Stimulated activated CD4-positive, alpha-beta T cell treated with anti-CD3 and anti-CD28 coated beads, Interleukin-4, amount 100 ng/mL, for 24 hours (primary cell): ENCODE measurements at places on chromosomes 5 and 9.

DNA sequence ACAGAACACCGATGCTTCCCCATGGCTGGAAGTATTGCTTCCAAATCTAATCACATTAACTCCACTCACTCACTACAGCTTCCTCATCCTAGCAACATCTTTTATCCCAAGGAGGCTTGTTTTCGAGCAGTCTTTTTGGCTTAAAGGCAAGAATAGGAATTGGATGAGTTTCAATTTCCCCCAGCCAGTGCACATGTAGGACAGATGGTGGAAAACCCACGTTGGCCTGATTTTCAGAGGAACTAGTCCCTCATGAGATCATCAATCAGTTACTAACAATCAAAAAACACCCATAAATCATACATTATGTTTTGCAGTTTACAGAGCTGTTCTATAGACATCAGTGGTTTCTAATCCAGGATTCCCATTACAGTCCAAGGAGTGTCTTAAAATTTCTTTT, 48.5 kb upstream of the AGXT2 start:
- DNase-seq, result no peak

DNA sequence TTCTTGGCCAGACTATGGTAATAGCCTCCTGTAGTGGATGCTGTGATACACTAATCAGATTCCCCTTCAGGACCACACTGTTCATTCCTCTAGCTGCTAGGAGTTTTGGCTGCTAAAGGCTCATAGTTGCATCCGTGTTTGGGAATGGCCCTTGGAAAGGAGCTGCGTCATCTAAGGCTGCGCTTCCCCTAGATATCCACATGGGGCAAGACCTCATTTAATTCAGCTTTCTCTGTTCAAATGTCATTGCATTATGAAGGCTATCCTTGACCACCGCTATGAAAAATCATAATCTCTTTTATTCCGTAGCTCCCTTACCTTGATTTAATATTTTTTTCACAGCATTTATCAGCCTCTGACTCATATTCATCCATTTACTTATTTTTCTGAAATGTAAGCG, 258.3 kb upstream of the NR4A3 start:
- DNase-seq, result no peak

DNA sequence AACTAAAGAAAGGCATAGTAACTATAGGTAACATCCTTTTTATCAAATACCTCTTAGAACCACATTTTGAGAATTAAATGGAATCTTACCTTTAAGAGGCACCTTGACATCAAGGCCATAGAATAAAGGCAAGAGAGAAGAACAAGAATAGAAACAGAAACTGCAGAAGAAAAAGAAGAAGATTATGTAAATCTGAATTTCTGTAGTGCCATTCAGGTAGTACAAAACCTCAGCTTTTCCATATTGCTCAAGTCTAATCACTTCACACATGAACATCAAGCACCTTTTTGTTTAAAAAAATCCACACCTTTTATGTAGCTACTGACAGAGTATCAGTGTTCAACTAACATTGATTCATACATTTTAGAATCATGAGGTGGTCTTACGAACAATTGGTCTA, 91.8 kb upstream of the DPYSL3 start:
- no peak for DNase-seq

DNA sequence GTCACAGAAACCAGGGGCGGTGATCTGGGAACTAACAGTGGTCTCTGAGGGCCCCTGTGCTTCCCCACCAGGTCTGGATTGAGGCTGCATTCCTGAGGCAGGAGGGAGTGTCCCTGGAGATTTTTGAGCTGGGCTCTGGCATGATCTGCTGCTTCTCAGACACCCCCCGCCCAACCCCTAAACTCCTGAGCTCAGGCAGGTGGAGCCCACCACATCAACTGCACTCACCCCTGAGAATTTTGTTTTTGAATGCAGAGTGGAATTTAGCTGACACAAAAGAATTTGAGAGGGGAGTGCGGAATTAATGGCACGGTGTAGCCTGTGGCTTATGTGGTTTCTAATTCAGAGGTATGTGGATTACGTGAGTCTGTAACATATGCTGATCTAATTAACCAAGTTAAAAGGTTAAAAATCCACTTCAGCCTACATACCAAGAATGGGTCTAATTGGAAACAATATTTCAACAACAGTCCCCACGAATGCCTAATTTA, 23.9 kb upstream of the CTSL start:
- DNase-seq, result no peak

GRCh38 chr5:143674469-143674786, 137.5 kb upstream of the HMHB1 start:
- DNase-seq, result no peak

DNA sequence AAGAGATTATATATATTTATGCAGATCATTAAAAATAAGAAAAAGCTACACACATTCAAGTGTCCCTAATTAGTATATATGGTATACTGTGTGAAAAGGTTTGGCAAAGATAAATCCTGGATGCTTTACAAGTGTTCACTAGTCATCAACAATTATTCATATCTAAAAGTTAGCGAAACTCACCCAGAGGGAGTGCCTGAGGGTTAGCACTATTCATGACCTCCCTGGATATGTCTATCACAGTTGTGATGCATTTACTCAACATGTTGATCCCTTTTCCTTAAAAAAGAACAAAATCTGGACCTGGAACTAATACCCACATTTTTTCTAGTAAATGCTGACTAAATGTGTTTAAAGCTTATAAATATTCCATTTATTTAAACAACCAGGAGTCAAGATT, 273.0 kb upstream of the SMC2 start:
- DNase-seq, result no peak

- no peak for DNase-seq
These were observed 24.0 kb upstream of the EBF1 start for GRCh38 chr5:159123700-159124099.

DNA sequence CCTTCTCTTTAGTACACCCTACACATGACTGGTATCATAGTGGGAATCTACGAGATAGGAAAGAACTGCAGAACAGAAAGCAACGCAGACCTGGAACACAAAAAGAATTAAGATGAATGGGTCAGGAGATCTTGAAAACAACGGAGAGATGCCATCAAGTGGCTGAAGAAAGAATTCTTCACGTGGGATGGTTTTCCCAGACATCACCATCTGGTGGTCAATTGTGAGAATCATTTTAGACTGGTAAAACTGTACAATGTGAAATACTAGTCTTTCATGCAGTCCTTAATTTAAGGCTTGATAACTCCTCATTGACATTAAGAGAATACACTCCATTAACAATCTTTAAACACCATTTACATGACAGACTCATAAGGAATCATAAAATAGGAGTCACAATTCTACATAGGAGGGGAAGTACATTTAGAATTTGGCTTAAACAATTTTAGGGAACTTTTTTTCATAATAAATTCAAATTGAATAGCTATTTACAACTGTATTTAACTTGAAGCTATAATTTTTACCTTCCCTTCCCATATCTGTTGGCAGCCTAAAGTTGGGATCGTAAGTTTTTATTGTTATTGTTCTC, 128.4 kb upstream of the TRPM3 start:
- no peak for DNase-seq

- peak; percentile 35 for DNase-seq
These were observed 987 bp downstream of the FBXW5 start for GRCh38 chr9:136943291-136944211.

- DNase-seq, result no peak
These were observed 30.9 kb downstream of the ZFR start for GRCh38 chr5:32413466-32414263.

DNA sequence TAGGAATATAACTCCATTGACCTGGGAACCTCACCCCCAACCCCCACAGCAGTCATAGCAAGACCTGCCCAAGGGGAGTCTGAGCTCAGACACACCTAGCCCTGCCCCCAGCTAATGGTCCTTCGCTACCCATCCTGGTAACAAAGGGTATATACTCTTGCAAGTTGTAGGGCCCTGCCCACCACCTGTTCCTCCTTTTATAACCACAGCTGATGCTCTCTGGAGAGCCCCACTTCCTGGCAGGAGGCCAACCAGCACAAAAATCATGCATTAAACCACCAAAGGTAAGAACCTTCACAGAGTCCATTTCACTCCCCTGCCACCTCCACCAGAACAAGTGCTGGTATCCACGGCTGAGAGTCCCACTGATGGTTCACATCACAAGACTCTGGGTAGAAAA, 1195.3 kb upstream of the SEMA6A start:
- DNase-seq, result no peak

GRCh38 chr5:132479111-132479951, 11.2 kb downstream of the IRF1 start:
- no peak for DNase-seq

DNA sequence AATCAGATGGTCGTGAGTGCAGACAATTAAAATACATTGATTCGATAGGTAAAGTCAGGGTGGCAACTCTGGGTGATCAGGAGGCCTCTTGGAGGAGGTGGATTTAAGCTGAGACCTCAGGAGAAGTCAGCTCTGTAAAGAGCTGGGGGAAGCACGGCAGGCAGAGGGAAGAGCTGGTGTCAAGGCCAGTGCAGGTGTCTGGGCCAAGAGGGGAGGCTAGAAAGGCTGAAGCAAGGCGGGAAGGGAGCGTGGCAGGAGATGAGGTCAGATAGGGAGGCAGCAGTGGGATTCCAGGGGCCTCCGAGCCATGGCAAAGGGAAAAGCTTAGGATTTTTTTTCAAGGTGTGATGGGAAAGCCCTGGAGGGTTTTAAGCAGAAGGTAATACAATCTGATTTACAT, 178.7 kb downstream of the FSTL4 start:
- DNase-seq, result no peak

DNA sequence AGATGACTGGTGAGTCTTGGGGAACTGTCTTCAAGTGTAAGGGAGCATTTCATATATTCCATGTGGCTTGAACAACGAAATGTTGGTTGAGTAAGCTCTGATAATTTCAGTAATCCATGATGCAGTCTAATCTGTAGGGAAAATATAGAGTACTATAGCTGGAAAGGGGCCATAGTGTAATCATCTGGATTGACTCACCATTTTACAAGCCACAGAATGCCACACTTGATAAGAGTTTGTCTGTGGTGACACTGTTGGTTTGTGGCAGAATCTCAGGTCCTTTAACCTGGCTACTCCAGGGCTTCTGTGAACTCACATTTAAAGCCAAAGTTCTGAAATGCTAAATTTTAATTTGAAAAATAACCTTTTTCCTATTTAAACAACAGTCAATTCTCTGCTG, 16.3 kb upstream of the MAML1 start:
- DNase-seq, result no peak

DNA sequence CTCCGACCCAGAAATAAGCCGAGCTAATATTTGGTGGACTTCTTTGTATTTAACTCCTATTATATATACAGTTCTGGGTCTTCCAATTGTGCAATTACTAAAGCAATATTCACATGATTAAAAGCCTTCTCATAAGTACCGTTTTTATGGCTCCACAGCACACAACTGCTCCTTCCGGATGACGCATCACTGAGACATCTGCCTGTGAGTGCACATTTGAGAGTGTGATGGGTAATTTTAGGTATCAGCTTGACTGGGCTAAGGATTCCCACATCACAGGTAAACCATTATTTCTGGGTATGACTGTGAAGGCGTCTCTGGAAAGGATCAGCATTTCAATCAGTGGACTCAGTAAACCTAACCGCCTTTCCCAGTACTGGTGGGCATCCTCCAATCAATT, 77.5 kb upstream of the SYK start:
- DNase-seq, result no peak

GRCh38 chr5:8366266-8366665, 497.3 kb downstream of the MTRR start:
- DNase-seq, result no peak

DNA sequence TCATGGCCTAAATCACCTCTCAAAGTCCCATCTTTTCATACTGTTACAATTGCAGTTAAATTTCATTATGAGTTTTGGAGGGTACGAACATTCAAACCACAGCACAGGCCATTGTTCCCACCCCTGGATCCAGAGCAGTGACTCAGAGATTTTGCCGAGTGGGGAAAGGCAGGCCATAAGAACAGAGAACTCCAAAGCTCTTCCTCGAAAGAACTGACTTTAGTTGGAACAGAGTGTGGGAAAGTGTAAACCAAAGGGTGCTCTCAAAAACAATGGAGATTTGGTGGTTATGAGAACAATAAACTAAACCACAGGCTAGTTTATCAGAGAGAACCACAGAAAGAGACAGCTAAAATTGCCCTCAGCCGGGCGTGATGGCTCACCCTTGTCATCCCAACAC, 19.4 kb upstream of the GRPEL2 start:
- no peak for DNase-seq

GRCh38 chr9:69502671-69503301, 169.4 kb downstream of the APBA1 start:
- no peak for DNase-seq

GRCh38 chr9:10250219-10250618, 362.6 kb downstream of the PTPRD start:
- no peak for DNase-seq

GRCh38 chr5:67214707-67215447, 18.3 kb upstream of the CD180 start:
- DNase-seq, result no peak

GRCh38 chr5:77302653-77303052, 92.2 kb downstream of the PDE8B start:
- DNase-seq, result no peak

DNA sequence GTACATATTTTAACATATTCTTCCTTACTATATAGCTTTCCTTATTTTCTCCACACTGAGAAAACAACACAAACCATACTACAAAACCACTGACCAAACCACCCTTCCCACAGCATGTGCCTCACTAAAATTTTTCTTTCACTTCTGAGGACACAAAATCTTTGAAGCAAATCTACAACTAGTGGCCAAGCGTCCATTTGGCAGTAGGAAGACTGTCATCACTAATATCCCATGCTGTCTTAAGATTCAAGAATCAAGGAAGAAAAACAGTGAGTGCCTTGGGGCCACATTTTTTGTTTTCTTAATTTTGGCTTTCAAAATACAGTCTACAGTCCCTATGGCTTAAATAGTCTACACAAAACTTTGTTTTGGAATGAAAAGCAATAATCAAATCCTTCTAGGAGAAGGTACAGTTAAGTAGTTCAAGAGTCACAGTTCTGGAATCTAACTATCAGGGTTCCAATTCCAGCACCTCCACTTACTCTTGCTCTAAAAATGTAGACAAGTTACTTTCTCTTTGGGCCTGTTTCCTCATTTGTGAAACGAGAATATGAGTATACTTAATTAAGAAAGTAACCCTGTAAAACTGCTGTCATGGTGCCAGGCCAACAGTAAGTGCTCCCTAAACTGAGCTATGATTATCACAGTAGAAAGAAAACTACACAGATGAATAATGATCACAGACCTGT, 227.9 kb downstream of the BNC2 start:
- DNase-seq, result no peak

GRCh38 chr5:142727735-142728047, 41.8 kb upstream of the FGF1 start:
- no peak for DNase-seq

DNA sequence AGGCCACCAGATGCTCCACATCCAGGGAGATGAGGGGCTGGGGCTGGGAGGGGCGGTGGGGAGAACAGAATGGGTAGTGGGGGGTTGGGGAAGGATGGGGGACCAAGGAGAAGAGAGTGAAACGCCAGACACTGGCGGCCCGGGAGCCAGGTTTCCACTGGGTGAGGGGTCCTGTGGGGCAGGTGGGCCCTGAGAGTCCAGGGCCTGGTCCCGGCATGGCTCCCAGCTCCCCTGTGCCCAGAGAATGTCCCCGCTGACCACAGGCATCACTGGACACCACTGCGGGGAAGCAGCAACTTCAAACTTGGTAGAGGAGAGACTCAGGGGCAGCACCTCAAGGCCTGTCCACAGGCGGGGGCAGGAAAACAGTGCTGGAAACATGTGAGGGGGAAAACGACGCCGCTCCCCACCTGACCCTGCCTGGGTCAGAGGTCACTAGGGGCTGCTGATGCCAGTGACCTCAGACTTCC, 13.2 kb downstream of the NINJ1 start:
- DNase-seq, result no peak
